ENCODE measurements at places on chromosomes 13 and 19.

DNA sequence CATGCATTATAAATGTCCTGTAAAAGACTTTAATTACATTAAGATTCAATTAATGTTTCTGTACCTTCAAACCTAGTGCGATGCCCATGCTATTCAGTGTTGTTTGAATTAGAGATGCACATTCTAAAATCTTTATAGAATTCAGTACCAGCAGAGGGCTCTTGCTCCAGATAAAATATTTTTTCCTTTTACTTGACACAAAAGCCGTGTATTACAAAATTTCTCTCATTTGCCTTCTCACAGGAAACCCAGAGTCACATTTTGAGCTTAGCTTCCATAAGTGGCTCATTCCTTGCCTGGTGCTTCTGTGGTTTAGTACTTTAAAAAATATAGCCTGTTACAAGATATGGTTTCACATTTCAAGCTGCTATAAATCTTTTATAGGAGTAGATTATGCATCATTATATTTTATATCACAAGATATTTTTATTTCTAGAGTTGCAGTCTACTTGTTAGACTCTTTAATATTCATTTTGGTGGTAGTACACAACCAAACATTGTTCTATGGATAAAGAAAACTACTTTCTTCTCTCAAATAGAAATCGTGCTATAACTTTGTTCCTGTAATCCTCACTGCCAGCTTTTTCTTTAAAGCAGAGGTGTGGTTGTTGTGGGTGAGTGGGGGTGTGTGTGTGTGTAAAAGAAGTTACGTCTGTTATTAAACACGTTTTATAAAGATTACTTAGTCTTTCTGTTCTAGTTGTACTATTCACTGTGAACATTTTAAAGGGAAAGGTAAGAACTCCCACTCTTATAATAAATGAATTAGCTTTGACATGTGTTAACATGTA lies 101.4 kb downstream of the RNF17 start:
- no peak for DNase-seq

DNA sequence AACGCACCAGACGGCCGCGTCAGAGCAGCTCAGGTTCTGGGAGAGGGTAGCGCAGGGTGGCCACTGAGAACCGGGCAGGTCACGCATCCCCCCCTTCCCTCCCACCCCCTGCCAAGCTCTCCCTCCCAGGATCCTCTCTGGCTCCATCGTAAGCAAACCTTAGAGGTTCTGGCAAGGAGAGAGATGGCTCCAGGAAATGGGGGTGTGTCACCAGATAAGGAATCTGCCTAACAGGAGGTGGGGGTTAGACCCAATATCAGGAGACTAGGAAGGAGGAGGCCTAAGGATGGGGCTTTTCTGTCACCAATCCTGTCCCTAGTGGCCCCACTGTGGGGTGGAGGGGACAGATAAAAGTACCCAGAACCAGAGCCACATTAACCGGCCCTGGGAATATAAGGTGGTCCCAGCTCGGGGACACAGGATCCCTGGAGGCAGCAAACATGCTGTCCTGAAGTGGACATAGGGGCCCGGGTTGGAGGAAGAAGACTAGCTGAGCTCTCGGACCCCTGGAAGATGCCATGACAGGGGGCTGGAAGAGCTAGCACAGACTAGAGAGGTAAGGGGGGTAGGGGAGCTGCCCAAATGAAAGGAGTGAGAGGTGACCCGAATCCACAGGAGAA lies 1.9 kb downstream of the PPP1R12C start:
- DNase-seq: no peak

DNA sequence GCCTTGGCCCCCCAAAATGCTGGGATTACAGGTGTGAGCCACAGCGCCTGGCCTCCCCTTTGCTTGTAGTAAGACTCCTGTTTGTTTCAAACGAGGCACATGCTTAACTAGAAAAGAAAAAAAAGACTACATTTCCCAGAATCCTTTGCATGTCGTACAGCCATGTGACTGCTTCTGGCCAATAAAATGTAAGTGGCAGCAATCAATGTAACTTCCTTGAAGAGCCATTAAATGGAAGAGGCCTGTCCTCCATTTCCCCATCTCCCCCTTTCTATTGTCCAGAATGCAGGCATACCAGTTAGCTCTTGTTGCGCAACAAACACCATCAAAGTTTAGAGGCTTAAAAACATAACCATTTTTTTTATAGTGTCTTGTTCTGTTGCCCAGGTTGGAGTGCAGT lies 10.4 kb upstream of the GPR32 start:
- DNase-seq: no peak

DNA sequence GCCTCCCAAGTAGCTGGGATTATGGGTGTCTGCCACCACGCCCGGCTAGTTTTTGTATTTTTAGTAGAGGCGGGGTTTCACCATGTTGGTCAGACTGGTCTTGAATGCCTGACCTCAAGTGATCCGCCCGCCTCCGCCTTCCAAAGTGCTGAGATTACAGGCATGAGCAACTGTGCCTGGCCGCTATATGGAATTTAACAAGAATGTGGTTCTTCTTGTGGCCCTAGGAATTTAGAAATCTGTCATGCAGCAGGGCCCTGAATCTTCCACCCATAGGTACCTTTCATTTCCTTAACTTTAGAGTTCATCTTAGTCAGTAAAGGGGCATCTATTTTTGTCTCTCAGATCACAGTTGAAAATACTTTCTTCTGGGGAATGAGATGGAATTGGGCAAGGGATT lies 25.6 kb upstream of the NDFIP2 start:
- no peak for DNase-seq

GRCh38 chr19:49340069-49340864 lies 5.1 kb downstream of the CD37 start:
- DNase-seq: no peak

GRCh38 chr19:17348700-17349099 lies 11.3 kb downstream of the GTPBP3 start:
- DNase-seq: no peak

DNA sequence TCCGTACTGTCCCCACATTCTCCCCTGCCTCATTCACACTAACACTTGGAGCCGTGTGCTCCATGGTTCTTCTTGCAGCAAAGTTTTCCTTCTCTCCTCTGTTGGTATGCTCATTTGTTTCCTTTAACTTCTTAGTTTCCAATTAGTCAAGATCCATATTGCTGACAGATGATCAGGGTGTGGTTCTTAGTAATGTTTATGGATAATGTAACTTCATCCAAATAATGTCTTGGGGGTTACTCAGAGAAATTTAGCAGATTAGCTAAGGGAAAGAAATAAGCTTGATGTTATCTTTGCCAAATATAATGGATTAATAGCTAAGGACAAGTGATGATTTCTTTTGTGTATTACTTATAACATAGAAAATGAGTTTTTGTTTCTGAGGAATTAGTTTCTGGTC lies 174.4 kb downstream of the NUFIP1 start:
- no peak for DNase-seq

DNA sequence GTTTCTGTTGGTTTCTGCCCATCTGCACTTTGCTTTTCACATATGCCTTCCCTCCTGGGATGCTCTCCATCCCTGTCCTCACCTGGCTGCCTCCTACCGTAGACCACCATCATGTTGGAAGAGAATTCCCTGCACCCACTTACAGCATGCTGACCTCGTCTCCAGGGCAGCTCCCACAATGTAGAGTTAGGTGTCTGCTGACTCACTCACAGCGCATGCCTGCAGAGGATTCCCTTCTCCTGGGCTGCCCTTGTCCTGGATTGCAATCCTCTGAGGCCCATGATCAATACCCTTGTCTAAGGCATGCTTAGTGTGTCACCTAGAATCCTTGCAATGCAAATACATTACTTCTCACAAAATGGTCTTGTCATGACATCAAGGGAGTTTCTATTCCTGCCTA lies 43.6 kb downstream of the STOML3 start:
- no peak for DNase-seq

GRCh38 chr19:14677464-14677863 lies 2.8 kb upstream of the ADGRE3 start:
- DNase-seq: no peak

DNA sequence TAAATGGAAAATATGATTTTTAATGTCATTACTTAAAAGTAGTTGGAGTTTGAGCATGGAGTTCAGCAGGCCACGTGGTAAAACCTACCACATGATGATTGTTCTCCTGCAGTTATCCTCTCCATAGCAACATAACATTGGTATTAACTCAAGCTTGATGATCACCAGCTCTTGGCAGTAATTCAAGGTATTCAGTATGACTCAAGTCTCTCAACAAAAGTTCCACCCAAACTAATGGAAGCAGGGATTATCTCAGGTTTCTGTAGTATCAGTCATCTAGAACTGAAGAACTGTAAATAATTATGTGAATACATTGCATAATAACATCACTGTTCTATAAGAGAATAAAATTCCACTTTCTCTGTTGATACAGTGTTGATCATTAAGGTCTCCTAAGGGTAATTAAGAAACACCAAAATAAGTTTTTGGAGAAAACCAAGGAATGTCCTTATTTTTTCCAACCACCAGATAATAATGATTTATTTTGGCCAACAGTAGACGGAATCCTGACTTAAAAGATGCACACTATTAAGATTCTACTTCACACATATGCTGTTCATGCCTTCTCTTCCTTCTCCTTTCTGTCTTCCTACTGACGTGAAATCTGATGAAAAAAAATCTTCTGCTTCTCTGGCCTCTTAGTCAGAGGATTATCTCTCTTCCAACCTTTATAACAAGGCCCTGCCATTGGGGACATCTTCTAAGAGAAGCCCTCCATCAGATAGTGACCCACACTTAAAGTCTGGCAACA lies 1092.3 kb downstream of the EFNB2 start:
- DNase-seq: no peak

GRCh38 chr13:32113532-32113931 lies 82.0 kb downstream of the FRY start:
- no peak for DNase-seq

GRCh38 chr19:47726467-47726866 lies 13.2 kb downstream of the EHD2 start:
- no peak for DNase-seq

DNA sequence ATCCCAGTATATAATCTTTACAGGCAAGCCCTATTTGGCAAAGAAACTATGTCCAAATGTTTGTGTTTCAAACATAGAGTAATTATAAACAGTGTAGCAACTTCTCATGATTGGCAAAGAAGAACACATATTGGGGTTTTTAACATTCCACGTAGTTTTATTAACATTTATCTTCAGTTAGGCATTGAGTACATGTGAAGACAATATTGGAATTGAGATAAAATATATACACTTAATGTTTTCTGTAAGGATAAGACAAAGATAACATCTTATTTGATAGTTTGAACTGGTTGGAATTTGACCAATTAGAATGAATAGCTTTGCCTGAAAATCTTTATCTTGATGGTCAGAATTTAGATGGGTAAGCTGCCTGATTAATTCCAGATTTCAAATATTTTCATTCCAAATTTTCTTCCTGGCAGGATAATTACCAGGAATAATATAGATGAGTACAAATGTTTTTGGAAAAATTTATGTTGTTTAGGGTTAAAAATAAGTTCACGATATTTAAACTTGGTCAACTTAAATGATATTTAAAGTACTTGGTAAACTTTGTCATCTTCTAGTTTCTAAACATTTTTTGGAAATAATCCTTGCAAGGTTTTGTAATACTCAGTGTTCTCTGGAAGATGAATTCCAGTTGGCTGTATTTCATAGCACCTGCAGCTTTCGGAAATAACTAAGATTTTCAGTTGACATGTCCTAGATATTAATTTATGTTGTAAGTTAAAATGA lies 536.5 kb upstream of the SPRY2 start:
- no peak for DNase-seq

DNA sequence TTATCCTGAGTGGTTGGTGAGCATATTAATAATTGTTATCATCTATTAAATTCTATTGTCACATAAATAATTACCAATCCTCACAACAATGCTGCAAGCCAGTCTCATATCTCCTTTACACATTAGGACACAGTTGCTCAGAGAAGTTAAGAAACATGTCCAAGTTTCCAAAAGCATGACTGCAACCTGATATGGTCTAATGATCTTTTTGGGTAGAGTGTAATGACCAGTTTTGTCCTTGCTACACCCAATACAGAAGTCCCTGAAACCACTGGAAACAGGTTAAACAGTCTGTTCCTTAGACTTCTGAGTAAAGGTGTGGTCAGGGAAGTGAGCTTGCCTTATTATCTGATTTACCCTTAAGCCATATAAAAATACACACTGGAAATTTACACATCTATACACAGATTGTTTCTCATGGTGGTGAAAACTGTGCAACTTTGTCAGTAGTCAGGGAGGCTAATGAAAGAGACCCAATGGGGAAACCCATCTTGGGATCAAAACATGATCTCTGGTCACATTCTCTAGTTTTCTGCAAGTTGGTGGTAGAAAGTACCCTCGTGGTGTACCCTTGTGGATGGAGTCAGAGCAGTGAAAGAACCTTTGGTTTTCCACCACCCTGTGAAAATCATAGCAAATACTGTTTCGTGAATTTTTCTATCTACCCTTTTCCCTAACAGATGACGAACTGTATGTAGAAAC lies 146.0 kb upstream of the KLF12 start:
- DNase-seq: no peak

- no peak for DNase-seq
Measured at GRCh38 chr19:10761443-10762250, 43.8 kb downstream of the DNM2 start.

DNA sequence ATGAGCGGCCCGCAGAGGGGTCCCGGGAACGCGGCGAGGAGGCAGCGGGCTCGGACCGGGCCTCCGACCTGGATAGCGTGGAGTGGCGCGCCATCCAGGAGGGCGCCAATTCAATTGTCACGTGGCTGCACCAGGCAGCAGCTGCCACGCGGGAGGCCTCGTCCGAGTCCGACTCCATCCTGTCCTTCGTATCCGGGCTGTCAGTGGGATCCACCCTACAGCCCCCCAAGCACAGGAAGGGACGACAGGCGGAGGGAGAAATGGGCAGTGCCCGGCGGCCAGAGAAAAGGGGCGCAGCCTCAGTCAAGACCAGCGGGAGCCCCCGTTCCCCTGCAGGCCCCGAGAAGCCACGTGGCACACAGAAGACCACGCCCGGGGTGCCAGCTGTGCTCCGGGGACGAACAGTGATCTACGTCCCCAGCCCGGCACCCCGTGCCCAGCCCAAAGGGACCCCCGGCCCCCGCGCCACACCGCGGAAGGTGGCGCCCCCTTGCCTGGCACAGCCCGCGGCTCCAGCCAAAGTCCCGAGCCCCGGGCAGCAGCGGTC lies 10.7 kb downstream of the C19orf25 start:
- no peak for DNase-seq

DNA sequence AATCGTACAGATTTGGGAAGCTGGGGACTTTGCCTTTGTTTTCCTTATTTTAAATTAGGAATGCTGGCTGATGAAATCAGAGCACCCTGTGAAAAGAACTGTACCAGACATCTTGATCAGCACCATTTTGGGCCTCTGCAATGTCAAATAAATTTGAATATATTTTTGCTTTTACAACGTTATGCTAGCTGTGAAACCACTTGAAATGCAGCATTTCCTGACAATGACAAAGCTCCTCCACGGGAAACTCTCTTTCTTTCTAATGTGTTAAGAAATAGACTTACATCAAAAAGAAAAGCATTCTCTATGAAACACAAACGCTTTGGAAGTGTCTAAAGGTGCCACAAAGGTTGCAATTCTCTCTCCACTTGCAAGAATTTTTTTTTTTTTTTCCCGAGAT lies 47.1 kb upstream of the MAP3K10 start:
- DNase-seq: no peak

- no peak for DNase-seq
Measured at GRCh38 chr13:59368693-59369092, 795.0 kb downstream of the DIAPH3 start.

- DNase-seq: peak; percentile 87
Measured at GRCh38 chr19:4867534-4868285, at the start of gene PLIN3. Gene PLIN3 (minus strand): TSS chr19:4867667. CDS start chr19:4861394, 6,273 bp downstream.

- no peak for DNase-seq
Measured at GRCh38 chr13:95948656-95949055, 104.5 kb downstream of the UGGT2 start.
